ENCODE measurements at places on chromosomes 13 and 19. TPM values are rescaled to one million over a fixed set of nuclear protein-coding genes. Genes with fewer than 3 reads are reported as not detected.

The ZNF426 gene
- 14.1 TPM for total RNA-seq

The ZNF587 gene
- total RNA-seq = 20.0 TPM

The ACP5 gene
- total RNA-seq = 3.1 TPM

The ZGLP1 gene
- 0.74 TPM for total RNA-seq

The C1QTNF9B gene
- total RNA-seq = 2.1 TPM

The SKA3 gene
- total RNA-seq = 0.60 TPM

The USHBP1 gene
- 7.0 TPM for total RNA-seq

The PCDH17 gene
- 3.1 TPM for total RNA-seq

GRCh38 chr19:40216777-40217026 is 1.5 kb downstream of the TTC9B start:
- no peak for DNase-seq

DNA sequence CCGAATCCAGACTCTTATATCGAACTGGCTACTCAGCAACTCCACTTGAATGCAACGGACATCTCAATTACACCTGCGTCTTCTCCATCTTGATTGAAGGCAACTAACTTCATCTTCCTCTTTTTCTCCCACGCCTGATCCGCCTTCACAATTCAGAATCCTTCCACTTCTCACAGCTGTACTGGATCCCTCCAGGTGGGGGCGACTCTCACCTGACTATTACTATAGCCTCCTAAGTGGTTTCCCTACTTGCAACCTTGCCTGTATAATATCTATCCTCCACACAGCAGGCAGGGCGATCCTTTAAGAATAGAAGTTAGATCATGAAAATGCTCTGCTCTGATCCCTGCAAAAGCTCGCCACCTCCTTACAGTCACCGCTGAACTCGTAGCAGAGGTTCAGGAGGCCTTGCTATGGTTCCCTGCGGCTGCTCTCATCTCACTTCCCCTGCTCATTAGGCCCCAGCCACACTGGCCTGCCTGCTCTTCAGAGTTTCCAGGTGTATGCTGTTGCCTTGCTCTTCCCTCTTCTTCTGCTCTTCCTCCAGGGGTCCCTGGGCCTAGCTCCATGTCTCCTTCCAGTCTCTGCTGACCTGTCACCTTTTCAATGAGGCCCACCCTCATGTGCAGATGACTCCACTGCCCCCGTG is 31.9 kb downstream of the RFXAP start:
- DNase-seq = no peak

DNA sequence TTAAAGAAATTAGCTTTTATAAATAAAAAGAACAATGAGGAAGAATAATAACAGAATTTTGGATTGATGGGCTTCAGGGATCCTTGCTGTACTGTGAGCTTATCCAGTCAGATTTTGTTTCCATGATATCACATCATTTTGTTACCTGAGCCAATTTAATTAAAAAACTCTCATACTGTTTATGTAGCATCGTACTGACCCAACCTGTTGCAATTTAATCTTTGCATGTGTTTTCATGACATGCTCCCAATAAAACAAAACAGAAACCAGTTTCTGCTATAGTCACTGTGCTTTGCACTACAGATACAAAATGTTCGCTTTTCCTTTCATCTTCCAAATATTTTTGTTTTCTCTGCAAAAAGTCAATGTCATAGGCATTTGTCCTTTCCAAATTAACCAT is 109.7 kb upstream of the RNF113B start:
- DNase-seq = no peak

DNA sequence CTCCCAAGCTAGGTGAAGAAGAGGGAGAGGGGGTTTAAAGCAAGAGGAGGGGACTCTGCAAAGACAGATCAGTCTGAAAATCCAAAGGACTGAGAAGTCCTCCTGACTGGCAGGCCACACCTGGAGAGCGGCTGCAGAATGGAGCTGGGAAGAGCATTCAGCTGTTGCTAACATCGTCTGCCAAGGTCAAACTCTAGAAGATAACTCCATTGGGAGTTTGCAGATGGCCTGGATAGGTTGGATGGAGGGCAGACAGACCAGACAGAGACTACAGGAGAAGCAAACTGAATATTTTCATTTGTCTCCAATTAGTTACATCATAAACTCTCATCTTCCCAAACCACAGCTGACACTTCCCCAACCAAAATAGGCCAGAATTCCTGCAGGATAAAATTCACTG is 19.9 kb upstream of the SHISA2 start:
- DNase-seq = no peak

DNA sequence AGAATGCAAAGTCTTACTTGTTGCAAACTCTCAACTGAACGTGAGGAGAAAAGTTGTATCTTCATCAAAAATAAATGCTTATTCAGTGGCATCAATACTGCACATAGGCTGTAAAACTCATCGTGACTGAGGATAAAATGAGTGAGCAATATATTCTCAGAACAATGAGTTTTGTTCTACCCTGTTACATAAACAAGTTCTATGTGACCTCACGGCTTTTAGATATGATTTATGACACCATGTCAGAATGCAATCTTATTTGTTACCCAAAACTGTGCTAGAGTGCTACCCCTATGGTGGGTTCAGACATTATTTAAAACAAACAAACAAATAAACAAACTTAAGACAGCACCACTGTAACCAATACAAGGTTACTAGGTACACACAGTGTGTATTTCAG is 55.4 kb downstream of the FOXO1 start:
- no peak for DNase-seq

DNA sequence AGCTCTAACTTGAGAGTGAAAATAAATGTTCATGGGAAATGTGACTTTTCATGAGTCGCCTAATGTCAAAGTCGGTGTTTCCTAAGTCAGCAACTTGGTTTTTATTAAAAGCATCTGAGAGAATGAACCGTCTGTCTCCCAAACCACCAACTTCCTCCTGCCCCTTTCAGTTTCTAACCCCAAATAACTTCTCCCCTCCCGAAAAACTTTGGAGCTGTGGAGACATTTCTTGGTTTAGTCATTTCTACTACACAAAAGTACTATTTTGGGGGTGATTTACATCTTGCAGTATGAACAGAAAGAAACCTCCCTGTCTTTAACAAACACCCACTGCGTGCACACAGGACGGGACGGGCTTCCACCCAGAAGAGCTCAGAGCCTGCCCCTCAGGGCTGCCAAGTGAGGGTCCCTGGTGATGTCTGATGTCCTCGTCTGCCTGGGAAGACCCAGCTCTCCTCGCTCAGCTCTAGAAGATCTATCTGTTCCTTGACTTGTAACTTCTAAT is 65.0 kb downstream of the RASA3 start:
- no peak for DNase-seq

DNA sequence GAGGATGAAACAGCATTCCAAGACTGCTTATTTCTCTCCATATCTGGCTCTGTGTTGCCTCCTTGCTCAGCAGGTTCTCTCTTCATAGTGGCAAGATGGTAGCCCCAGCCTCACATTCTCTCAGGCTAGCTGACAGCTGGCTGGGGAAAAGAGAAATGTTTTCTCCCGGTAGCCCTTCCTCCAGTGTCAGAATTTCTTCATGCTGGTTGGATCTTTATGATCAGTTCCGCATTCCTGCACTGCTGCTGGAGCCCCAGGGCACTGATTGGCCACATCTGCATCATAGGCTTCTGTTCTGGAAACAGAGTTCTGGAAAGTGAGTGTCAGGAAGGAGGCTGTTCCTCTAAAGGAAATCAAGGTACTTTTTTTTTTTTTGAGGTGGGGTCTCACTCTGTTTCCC is 24.6 kb downstream of the POP4 start:
- DNase-seq = no peak

DNA sequence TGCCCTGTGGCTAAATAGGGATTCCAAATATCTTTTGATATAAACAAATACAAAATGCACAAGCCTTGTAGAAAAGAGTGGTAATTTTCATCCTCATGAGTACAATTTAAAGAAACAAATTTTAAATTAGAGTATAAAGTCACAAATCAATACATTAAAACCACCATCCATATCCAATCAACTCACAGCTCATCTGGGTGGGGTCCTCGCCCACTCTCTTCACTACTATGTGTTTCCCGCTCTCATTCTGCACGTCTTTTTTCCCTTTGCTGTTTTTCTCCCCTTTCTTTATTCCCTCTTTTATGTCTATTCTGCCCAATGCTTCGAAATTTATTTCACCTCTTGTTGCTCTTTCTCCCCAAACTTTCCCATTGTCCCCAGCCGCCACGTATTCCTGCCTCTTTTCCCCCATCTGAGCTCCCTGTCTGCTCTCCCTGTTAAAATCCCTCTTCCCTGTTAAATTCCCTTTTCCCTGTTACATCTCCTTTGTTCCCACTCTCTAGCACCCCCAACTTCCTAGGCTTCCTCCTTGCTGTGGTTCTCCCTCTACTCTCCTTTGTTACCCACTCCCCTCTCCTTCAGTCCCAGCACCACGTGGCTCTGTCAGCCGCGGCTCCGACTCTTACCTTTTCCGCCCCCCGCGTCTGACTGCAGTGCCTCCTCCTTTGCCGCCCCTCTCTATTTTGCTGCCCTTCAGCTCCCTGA is 1.3 kb downstream of the ZNF616 start:
- DNase-seq = no peak

DNA sequence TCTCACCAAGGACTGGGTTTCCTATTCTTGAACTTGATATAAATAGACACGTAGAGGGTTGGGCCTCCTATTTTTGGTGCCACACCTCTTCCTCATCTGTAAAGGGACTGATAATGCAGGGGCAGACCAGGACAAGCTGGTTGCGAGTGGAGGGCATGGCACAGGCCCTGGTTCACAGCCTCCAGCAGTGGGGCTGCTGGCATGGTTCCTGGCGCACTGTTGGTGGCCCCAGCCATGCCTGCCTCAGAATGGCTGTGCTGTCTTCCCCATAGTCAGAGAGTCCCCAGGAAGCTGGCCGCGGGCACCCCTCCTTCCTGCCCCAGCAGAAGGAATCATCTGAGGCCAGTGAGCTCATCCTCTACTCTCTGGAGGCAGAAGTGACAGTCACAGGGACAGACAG is 10.5 kb upstream of the OVOL3 start:
- peak; percentile 80 for DNase-seq

GRCh38 chr19:29417048-29417447 is 108.7 kb upstream of the VSTM2B start:
- no peak for DNase-seq

DNA sequence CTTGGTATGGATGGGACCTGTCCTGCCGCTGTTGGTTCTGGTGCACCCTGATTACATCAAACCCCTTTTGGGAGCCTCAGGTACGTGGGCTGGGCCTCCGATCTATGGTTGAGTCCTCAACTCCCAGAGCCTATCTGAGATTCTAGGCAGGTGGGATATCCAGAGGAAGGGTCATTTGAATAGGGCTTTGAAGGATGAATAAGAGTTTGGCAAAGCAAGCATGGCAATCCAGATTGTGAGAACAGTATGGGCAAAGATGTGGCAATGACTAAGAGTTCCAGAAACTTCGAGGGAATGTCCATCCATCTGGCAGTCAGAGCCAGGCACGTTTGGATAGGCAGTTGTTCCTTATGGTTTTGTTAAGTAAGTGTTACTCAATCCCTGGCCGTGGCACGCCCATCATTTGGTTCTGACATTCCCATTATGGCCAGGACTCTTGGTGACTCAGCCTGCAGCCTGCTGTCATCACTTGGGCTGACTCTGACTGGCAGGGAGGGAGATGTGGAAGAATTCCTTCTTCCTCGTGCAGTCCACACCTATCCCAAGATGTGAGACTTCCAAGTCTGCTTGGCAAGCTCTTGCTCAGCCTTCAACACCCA is 21.5 kb downstream of the CYP4F22 start:
- DNase-seq = no peak

- no peak for DNase-seq
These were observed 46.8 kb downstream of the ARHGEF18 start for GRCh38 chr19:7395360-7396066.

- no peak for DNase-seq
These were observed 15.3 kb downstream of the PIN1 start for GRCh38 chr19:9850235-9850959.

- DNase-seq = peak; percentile 70
These were observed 11.0 kb downstream of the CYTH2 start for GRCh38 chr19:48480183-48480557.

GRCh38 chr19:50206191-50206590 is 2.8 kb downstream of the MYH14 start:
- DNase-seq = no peak

DNA sequence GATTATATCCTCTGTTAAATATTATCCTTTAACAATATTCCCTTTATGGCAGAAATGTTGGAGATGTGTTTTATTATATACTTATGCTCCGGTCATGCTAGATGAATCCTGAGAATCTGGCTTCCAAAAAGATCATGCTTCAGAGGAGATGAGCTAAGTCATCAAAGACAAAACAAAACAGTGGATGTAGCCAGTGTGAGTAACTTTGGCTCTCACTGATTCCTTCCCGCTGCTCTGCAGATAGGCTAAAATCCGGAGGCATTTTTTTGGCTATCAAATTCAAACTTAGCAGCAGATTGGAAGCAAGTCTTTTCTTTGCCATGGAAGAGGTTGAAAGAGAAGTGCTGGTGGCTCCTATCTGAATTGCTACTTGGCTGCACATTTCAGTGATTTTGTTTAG is 295.9 kb downstream of the GPC6 start:
- no peak for DNase-seq
